AG10803 (cell line): ENCODE measurements at places on chromosomes 5 and 9.

DNA sequence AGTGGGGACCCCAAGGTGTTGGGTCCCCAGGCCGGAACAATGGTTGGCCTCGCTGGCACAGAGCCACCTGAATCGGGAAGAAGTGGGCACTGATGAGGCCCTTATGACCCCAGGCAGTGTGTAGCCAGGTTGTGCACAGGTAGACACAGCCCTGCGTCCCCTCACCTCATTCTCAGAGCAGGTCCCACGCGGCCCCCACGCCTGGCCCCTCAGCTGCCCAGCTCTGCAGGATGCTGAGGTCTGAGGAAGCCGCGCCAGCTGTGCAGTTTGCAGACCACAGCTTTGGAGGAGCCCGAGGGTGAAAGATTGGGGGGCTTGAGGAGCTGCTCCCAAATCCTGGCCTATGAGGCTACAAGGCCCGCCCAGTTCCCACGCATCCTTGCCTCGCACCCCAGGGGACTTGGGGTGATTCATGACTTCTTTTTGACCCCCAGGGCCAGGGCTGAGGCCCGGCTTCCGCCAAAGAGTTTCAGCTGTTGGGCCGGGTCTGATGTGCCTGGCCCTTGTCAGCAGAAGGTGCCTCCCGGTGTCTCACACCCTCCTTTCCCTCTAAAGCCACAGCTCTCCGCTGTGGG is 87.8 kb upstream of the PHYKPL start:
- DNase-seq, result no peak

- DNase-seq, result no peak
Measured at GRCh38 chr5:106435185-106435584, 1235.6 kb downstream of the EFNA5 start.

GRCh38 chr9:128550770-128551656 is 1.4 kb upstream of the SPTAN1 start:
- DNase-seq, result peak; percentile 47

GRCh38 chr9:108783731-108784495 is 71.9 kb downstream of the ACTL7B start:
- DNase-seq, result no peak

- no peak for DNase-seq
Measured at GRCh38 chr5:59637884-59638580, 255.5 kb downstream of the PDE4D start.
